Activated T-cell treated with anti-CD3 and anti-CD28 coated beads, Interleukin-2, amount 50 U/mL, for 48 hours (primary cell): ENCODE measurements at places on chromosomes 11 and 22.

- no peak for DNase-seq
Observed at GRCh38 chr22:19550382-19550781, 26.2 kb upstream of the CLDN5 start.

DNA sequence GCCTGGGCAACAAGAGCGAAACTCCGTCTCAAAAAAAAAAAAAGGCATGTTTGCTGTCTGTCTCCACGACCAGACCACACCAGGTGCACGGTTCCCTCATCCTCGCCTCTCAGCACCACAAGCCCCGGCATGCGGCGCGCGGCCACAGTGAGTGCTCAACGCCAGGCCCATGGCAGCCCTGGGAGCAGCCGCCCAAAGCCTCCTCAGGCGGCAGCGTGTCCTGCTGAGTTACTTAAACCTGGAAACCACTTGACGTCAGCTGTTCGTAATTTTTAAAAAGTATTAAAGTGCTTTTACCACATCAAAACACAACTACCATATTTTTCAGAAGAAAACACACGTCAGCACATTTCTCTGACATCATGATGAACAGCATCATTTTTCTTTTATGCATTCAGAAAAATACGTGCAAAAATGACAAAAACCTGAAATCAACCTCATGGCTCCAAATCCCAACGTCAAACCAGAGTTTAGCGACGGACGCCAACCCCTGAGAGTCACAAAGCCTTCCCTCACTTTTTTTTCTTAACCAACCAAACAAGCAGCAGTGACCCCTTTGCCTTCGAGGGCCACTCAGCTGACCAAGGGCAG, 2.1 kb downstream of the DEAF1 start:
- peak; percentile 35 for DNase-seq

- no peak for DNase-seq
Observed at GRCh38 chr22:38148245-38148644, 33.4 kb downstream of the PLA2G6 start.

DNA sequence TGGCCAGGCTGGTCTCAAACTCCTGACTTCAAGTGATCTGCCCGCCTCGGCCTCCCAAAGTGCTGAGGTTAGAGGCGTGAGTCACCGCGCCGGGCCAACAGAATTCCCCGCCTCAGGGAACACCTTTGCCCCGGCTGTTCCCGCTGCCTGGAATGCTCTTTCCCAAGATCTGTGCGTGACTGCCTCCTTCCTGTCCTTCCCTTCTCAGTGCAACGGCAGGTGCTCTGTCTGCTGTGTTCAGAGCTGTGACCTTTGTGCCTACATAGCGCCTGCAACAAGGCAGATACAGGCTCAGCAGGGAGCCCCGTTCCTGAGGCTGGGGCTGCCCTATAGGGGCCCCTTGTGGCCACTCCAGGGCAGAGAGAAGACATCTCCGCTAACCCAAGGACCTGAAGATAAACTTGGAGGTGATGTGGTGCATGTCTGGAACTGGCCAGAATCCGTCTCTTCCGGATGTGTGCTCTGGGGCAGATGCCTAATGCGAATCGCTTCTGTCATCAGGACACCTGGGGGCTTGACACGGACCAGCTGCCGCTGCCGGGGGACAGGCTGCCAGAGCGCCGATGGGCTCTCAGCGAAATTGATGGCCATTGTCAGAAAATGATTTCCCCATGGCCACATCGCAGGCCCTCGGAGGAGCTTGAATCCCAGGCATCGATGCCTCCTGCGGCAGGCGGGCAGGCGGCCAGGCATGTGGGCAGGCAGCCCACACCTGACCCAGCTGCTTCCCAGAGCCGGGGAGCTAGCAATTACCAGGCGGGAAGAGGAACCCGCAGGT, 43.5 kb upstream of the TCF20 start:
- peak; percentile 50 for DNase-seq

GRCh38 chr11:77147036-77147315, 18.9 kb downstream of the MYO7A start:
- DNase-seq: no peak

GRCh38 chr11:4178813-4179662, 84.4 kb downstream of the RRM1 start:
- no peak for DNase-seq

DNA sequence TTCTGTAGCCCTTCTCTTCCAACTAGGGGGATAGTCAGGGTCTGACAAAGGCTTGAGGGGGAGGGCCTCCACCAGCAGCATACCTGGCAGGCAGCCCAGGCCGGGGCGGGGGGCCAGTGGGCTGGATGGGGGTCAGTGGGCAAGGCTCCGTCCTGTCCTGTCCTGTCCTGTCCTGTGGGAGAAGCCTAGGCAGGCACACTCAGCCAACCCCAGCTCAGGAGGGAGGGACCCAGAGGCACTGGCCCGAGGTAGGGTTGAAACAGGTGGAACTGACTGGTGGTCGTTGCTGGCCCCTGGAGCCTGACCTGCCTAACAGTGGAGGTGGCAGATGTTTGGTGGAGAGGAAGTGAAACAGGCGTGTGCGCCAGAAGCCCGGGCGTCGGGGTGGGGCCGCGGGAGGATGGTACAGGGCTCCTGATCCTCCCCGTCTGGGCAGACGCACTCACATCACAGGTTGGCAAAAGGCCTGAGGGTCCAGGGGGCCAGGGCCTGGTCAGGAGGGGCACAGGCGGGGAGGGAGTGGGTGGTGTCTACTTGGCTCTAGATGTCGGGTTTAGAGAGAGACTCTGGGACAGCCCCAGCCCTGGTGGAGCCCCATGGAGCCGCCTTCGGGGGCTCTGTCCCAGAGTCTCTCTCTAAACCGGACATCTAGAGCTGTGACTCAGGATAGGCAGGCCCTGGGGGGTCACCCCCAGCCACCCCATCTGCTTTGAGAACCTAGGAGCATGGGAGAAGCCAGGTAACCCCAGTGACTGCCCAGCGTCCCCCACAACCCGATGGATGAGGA, 32.5 kb upstream of the GRAMD4 start:
- peak; percentile 43 for DNase-seq

DNA sequence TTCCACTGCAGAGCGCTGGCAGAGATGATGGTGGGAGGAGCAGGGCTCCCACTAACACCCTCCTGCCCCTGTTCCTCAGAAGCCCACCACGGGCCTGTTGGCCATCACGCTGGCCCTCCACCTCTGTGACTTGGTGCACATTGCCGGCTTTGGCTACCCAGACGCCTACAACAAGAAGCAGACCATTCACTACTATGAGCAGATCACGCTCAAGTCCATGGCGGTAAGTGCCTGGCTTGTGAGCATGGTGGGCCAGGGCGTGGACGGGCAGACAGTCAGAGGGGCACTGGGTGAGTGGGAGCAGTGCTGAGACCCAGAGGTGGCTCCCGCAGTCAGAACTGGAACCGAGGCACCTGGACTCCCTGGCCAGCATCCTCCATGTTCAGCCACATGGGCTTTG, 57.9 kb downstream of the ST3GAL4 start:
- no peak for DNase-seq

DNA sequence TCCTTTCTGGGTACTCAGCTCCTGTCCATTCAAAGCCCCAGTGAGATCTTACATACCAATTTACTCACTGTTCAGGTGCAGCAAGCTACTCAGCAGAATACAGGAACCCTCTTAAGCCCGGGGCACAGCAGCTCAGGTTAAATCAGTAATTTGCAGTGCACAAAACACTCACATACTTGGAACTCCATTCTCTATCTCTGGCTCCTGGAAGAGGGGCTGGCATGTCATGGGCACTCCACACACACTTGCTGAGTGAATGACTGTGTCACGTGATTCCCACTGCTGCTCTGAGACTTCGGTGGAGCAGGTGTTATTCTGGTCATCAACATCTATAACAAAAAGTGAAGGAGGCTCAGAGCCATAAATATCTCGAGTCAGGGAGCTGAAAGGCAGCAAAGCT, 157.3 kb upstream of the BDNF start:
- DNase-seq: no peak

GRCh38 chr22:17117400-17117799, 3.8 kb downstream of the TMEM121B start:
- DNase-seq: no peak
